ENCODE measurements at places on chromosomes 5 and 9.

DNA sequence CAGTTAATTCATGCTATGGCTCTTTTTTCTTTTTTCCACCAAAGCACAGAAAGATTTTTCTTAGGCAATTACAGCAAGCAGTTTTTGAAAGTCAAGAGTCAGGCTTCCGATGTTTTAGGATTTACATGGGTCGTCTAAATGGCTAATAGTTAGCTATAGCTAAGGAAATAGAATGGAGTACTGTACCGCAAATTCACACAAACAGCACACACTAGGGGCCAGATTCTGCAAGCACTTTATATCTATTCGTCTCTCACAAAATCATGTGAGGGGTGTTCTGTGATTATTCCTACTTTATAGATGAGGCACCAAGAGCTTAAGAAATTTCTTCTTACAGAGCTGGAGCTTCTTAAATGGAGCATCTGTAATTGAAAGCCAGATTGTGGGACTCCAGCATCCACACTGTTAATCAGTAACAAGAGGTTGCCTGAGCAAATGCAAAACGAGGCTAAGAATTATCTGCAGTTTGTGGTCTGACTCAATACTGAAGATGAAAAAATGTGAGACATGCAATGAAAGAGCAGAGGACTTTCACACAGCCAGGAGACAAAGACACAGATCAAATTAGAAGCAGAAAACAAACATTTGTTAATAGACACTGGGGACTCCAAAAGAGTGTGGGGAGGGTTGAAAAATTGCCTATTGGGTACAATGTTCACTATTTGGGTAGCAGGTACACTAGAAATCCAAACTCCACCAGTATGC lies 62.7 kb upstream of the CTXN3 start:
- no peak for DNase-seq

DNA sequence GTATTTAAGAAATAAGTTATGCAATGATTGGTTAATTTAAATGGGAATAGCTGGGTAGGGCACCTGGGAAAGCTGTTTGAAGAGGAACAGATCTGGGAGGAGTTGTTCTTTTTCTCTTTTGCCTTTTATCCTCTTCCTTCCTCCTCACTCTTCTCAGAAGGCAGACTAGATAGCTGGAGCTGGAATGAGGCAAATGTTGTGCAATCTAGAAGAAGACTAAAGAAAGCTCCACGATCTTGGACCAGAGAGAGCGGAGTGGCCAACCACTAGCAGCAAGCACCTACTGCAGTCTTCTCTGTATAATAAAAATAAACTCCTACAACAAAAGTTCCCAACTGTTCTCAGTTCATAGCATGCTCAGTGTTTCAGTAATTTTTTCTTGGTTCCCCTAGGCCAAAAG lies 19.3 kb downstream of the GLIS3 start:
- DNase-seq = no peak

GRCh38 chr5:8383616-8384015 lies 514.7 kb downstream of the MTRR start:
- no peak for DNase-seq

GRCh38 chr9:116238225-116238624 lies 84.6 kb downstream of the PAPPA start:
- no peak for DNase-seq

- no peak for DNase-seq
These were observed 58.5 kb upstream of the PJA2 start for GRCh38 chr5:109468288-109468676.

DNA sequence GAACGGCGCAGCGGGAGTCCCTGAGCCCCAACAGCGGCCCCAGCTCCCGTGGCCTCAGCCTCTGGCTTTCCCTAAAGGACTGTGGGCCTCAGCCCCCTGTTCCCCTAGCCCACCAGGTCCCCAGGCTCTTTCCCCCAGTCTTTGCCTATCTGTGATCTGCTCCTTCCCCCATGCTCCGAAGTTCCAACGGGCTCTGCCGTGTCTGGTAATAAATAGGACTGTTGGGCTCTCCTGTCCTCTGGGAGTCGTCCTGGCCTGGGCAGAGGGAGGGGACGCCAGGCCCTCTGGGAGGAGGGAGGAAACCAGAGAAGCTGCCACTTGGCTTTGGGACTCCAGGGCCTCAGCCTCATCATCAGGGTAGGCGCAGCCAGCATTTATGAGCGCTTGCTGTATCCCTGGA lies 28.1 kb downstream of the ADGRD2 start:
- DNase-seq = no peak

DNA sequence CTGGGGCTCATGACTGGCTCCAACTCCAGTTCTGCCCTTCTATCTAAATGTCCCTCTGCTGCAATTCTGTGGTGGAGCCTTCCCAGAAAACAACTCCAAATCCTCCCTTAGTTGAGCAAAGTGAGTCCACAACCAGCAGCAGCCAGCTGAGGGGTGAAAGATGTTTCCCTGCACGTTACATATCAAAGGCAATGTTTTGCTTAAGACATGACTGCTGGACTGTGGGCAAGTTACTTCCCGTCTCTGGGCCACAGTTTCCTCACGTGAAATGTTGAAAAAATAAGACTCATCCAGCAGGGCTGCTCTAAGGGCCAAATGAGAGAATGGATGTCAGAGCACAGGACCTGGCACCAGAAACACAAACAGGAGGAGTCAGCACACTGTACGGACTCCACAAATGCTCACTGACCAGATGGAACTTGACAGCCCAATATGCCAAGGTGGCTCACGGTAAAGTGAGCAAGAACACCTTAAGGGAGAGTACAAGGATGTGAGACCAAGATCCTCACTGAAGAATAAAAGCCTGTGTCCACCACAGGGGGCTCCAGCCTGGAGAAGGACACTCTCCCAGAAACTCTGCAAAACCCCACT lies 138.4 kb upstream of the ABCA1 start:
- DNase-seq = peak; percentile 6

DNA sequence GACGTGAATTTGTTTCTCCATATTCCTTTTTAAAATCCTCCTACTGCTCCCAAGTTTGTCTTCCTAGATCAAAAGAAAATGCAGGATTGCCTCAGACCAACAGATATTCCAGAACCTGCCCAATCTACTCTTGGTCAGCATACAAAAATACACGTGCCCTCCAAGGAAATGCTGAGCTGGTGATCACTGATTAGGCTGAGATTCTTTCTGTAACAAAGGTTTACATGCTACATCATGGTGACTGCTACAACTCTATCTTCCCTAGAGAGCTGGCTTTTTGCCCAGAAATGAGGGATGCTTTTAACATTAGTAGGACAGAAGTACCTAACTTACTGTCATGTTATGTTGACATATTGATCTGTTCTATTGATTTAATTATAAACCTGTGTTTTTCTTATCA lies 35.5 kb downstream of the OR2Y1 start:
- no peak for DNase-seq

GRCh38 chr9:137423514-137424291 lies 510 bp downstream of the NOXA1 start:
- DNase-seq = no peak

DNA sequence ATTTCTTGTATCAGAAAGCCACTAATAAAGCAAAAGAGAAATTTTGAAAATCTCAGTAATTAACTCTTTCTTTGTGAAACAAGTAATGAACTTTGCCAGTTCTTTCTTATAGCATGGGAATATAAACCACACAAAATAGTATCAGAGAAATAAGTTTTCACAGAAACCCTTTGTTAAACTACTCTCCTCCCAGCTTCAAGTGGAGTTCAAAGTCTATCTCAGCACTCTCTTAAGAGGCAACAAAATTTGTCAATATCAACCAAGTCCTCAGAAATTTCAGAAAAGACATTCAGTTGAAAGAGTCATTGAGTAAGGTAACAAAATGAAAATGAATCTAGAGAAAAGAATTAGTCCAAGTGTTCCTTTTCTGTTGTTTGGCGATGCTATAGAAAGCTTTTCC lies 89.3 kb downstream of the NTRK2 start:
- no peak for DNase-seq

- DNase-seq = no peak
These were observed 287.4 kb upstream of the TARS1 start for GRCh38 chr5:33153372-33153771.

DNA sequence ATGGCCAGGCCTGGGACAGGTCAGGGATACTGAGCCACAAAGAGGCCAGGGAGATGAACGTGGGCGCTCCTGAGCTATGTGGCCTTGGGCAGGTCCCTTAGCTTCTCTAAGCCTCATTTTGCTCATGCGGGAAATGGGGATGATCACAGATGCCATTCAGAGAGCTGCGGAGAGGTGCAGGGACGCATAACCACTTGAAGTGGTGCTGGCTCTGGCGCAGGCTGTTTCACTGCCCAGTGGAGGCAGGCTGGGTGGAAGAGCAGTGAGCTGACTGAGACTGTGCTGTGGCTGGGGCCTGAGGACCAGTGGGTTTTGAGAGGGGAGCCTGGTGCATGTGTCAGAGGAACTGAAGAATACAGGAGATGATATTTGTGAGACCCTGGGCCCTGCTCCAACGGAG lies 18.4 kb downstream of the CXXC5 start:
- DNase-seq = no peak

All from esophagus squamous epithelium (tissue), 5 donors.